ENCODE measurements at places on chromosomes 6 and 20.

- DNase-seq, result no peak
Measured at GRCh38 chr6:143179901-143180612, 119.4 kb downstream of the AIG1 start.

DNA sequence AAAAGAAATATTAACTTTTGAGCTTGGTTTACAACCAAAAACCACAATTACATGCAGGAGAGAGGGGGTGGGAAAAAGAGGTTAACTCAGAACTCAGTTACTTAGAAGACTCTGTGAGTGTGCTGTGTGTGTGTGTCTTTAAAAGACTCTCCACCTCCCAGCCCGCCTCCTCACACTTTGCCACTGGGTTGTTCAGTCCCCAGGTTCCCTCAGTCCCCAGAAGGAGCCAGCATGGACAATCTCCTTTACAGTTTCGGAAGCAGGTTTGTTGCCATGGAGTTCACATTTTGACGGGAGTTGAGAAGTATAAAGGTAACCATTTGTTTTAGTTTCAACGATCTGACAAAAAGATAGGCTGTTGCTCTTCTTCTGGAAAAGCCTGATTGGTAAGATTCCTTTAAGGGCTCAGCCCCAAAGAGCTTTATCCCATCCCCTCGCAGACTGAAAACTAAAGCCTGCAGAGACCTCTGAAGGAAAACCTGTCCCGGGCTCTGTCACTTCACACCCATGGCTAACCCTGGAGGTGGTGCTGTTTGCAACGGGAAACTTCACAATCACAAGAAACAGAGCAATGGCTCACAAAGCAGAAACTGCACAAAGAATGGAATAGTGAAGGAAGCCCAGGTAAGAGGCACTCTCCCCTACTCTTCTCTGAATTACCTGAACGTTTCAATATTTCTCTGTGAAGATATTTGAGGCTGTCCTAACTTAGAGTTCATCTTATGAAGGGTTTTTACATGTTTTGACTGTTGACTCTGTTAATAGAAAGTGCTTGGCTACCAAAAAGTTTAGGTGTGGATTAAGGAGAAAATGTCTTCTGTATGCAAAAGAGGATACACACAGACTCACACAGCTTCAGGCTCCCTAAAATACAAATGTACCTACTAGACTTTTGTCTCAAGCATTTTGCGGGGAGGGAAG, at the start of gene SPTLC3:
TSS of gene SPTLC3 (plus strand) at position 212 of the 921 bp plus-strand sequence. CDS start at position 508, 296 bp downstream.
- DNase-seq, result peak; percentile 17

DNA sequence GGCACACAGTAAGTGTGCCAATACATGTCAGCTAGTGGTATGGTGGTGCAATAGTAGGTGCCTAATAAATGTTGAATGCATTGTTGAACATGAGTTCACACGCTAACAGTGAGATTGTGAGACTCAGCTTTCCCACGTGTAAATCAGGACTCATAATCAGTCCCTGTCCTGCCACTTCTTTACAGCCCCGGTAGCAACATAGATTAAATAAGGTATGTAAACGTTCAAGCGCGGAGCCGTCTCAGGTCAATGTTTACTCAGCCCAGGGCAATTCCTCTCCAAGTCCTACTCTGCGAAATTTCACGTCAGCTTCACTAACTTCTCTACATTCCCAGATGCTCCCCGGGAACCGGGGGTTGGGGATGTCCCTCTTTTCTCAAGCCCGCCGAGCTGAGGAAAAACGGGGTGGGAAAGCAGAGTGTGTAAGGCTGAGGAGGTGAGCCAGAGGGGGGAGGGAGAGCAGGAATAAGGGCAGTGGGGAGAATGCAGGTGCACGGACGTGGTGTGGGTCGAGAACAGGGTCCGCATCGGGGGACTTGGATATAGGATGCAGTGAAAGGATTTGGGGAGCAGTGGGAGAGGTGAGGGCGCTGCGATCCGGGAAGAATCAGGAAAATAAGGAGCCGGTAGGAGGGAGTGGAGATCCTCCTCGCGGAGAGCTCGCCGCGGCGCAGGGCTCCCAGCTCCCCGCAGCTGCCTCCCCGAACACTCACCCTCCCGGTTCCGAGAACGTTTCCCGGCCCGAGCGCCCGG, 544 bp upstream of the TP53INP2 start:
- DNase-seq, result no peak

GRCh38 chr6:154448448-154449096, 61.9 kb downstream of the CNKSR3 start:
- peak; percentile 68 for DNase-seq

DNA sequence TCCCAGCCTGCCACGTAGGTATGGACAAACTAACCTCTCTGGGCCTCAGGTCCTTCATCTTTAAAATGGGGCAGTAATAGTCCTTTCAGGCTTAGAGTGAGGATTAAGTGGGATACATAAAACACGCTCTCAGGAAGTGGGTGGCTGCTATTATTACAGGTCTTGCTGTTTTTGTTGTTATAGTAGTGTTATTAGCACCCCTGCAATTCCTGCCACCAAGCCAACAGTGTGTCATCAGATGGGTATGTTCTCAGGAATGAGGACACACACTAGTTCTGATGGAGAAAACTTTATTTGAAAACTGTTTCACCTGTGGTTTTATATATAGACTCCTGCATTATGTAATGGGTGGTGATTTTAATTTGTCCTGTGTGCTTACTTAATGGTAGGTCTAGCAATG, 131.7 kb downstream of the LRRC1 start:
- peak; percentile 37 for DNase-seq

DNA sequence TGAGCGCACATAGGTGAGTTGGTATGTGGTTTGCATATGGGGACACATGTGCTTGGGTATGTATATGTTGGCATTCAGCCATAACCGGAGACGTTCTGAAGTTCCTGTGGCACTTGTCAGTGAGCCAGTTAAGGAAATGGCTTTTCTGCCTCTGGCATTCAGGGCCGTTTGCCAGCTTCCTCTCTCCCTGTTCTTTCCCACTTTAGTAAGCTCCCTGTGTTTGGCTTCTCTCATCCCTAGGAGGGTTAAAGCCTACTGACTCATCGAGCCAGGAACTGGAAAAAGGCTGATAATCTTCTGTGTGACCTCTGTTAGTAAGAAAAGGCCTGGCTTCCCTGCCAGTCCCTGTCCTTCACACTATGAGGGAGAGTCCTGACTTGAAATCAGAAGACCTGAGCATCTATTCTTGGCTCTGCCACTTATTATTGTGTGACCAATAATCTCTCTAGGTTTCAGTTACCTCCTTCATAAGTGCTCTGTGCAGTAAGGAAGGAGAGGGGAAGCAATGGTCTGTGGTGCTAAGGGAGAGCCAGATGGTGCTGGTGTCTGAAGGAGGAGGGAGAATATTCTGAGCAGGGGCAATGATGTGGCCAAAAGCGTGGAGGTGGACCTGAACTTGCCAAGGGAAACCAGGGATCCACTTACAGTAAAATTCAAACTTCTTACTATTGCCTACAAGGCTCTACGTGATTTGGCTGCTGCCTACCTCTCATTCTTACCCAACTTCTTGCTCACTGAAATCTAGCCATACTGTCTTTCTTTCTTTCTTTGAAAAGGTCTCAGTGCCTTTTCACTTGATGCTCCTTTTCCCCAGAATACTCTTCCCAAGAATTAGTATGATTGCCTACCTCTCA, 31.4 kb downstream of the ACSS2 start:
- peak; percentile 93 for DNase-seq

GRCh38 chr6:156727715-156728385, 49.3 kb upstream of the ARID1B start:
- DNase-seq, result no peak

- DNase-seq, result no peak
Measured at GRCh38 chr20:3777381-3777715, 3.9 kb downstream of the SPEF1 start.

DNA sequence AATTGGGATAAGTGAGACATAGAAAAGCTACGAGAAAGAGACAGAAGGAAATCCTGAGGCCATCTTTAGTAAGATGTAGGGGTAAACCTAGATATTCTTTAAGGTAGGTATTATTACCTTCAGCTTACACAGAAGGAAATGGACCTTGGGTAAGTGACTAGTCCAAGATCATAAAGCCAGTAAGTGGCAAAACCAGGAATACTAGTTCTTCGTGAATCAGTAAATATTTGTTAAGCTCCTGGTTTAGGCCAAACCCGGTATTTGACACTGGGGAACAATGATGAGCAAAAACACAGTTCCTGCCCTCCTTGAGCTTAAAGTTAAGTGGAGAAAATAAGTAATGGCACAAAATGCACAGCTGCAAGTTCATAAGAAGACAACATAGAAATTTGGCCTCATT, 5.3 kb downstream of the TRIM39 start:
- no peak for DNase-seq

GRCh38 chr6:135014353-135014832, 40.2 kb downstream of the HBS1L start:
- DNase-seq, result no peak

DNA sequence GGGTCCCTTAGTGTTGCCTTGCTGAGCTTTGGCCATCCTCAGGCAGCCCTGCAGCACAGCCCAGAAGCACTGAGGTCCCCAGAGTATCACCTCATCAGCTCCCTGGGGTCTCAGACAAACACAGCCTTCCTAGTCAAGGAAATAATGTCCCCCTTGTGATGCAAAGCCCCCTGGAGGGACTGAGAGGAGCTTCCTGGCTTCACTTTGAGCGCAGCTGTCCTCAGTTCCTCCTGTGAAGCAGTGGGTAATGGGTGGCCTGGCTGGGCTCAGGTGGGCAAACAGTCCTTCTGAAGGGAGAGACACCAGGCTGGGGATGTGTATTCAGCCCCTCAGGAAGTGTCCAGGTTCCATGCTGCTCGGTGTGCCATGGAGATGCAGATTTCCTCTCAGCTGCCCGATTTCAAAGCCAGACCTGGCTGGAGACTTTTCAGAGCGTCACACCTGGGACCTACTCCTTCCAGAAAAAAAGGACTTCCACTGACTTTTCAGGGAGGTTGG, 79.2 kb upstream of the FOXA2 start:
- no peak for DNase-seq

- DNase-seq, result no peak
Measured at GRCh38 chr6:21185861-21186478, 407.6 kb upstream of the SOX4 start.

GRCh38 chr20:4866429-4866828, 134.9 kb downstream of the SLC23A2 start:
- DNase-seq, result no peak

GRCh38 chr6:7887278-7887991, 23.2 kb downstream of the TXNDC5 start:
- DNase-seq, result no peak

DNA sequence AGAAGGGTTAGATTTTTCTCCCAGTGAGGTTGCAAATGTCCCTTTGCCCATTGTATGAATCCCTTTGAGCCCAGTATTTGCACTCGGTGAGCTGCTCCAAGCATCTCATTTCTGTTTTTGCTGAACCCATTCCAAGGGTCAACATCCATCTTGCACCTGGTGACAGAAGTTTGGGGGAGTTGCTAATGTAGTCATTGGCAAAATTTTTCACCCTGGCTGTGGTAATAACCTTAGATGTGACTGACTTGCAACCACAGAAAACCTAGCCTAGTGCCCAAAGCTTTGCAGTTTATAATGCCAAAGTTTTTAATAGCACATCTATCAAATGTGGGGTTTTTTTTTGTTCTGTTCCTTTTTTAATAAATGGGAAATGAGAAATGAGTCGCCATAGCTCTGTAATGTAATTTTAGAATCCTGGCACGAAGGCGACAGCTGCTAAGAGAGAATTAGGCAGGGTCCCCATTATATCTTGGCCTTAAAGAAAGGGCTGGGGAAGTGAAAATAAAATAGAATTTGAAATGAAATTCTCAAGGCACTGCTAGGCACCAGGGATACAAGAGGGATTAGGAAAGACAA, 682.8 kb downstream of the KIF16B start:
- no peak for DNase-seq

Measured in fibroblast of skin of scalp (primary cell).